ENCODE measurements at places on chromosomes 2 and 18.

DNA sequence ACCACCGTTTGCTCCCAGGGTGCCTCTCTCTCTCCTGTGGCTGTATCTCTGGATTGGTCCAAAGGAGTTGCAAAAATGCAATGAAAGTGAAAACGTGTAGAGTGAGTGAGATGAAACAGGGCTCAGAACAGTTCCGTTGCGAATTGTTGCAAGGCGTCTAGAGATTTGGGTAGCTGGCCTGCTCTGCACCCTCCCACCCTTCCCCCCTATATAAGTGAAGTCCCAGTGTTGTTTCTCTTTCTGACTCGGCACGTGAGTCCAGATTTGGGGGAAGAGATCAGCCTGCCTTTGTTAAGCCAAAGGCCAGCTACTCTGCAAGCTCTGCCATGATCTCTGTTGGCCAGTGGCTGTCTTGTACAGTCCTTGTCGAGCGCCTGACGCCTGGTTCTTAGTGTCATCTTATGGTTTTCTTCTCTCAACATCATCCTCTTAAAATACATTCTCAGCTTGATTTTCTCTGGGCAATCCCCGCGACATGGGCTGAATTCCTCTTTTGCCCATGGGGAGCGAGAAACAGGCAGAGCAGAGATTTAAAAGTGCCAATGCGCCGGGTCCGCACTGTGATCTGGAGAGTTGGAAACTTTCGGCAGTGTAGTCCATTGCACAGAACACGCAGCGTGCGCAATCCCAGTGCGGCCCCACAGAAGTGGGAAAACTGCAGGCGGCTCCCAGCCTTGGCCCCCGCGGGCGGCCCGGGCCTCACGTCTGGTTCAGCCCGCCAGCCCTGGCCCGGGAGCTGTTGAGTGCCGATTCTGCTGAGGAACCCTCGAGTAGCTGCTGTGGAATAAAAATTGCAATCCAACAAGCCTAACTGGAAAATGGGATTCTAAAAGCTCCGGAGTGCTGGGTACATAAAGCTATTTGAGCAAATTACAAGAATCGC, 9.3 kb downstream of the MEIS1 start:
- DNase-seq, result no peak

- DNase-seq, result peak; percentile 61
Observed at GRCh38 chr2:64327510-64328414, 126.2 kb upstream of the LGALSL start.

- DNase-seq, result no peak
Observed at GRCh38 chr2:131031875-131032274, 61.4 kb downstream of the FAM168B start.

- DNase-seq, result no peak
Observed at GRCh38 chr2:209974576-209974975, 27.9 kb upstream of the RPE start.

GRCh38 chr2:7825591-7826312, 856.1 kb upstream of the ID2 start:
- no peak for DNase-seq

- no peak for DNase-seq
Observed at GRCh38 chr2:239574434-239575156, 173.8 kb upstream of the HDAC4 start.

- no peak for DNase-seq
Observed at GRCh38 chr2:43977677-43978375, 18.0 kb downstream of the LRPPRC start.

- DNase-seq, result no peak
Observed at GRCh38 chr2:111918383-111918806, 20.0 kb downstream of the MERTK start.

- DNase-seq, result no peak
Observed at GRCh38 chr18:69935319-69936190, 12.1 kb downstream of the CD226 start.

DNA sequence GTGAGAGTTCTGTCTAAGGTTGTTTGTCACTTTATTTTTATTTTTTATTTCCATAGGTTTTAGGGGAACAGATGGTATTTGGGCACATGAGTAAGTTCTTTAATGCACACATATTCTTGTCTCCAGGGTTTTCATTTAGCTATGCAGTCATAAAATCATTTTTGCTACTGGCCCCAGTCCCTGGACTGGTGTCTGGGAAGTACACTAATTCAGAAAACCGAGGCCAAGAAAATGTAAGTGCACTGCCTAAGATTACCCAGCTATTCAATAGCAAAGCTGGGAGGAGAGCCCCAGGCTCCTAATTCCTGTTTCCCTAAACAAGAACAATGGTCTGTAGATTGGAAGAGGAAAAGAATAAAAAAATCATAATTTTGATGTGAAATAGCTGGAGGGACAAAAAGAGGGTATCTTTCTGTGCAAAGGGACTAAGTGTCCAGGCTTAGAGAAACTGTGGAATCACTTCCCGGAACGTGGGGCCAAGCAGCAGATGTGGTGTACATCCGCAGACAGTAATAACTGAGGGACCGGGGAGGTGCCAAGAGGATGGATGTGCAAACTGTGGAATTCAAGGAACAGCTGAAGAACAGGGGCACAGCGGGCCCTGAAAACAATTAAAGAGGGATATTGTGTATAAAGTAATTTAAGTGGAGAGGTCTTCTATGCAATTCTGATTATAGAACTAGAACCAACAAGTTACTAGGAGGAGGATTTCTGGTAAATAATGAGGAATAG, 236.3 kb downstream of the ACKR3 start:
- no peak for DNase-seq

GRCh38 chr2:181371195-181371594, 86.0 kb upstream of the ITGA4 start:
- no peak for DNase-seq

Measured in AML-193 (cell line).